ENCODE measurements at places on chromosomes 12 and 14.
A peak's percentile ranks its signal among the peaks of the same experiment; 100 is the strongest.

- DNase-seq: peak; percentile 30
Observed at GRCh38 chr12:81644503-81644902, 114.6 kb downstream of the PPFIA2 start.

- DNase-seq: no peak
Observed at GRCh38 chr14:100294963-100295330, 11.3 kb downstream of the SLC25A29 start.

GRCh38 chr12:4477129-4477528, 31.5 kb upstream of the FGF6 start:
- no peak for DNase-seq

DNA sequence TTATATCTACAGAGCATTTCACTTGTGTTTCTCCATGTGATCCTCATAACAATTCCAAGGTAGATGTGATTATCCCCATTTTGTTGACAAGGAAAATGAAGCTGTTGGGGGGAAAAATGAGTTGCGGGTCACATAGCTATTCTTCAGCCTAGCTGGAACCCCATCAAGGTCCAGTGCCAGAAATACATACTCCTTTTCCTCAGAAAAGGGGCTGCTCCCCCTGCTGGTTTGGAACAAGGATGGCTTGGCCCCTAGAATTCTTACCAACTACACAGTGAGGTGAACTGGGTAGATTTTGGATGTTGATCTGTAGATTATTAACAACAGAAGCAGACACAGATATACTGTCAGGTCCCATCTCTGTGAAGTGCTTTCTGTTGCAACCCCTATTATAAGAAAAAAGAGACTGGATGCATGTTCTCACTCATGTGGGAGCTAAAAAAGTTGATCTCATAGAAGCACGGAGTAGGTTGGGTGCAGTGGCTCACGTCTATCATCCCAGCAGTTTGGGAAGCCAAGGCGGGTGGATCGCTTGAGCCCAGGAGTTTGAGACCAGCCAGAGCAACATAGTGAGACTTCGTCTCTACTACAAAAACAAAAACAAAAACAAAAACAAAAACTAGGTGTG, 8.9 kb downstream of the IKZF4 start:
- DNase-seq: peak; percentile 74

DNA sequence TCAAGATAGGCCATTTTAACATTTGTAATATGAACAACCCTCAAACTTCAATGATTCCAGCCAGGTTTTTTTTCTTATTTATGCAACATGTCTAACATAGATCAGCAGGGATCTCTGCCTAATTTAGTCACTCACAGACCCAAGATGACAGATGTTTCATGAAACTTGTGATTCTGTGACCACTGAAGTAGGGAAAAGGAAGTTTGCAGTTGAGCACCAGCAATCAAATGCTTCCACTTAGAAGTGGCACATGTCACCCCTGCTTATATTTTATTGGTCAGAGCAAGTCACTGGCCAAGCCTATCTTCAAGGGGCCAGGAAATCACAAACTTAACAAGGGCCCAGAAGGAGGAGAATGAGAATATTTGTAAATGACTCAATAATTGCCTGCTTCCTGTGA, 150.6 kb downstream of the BCAT1 start:
- DNase-seq: no peak

DNA sequence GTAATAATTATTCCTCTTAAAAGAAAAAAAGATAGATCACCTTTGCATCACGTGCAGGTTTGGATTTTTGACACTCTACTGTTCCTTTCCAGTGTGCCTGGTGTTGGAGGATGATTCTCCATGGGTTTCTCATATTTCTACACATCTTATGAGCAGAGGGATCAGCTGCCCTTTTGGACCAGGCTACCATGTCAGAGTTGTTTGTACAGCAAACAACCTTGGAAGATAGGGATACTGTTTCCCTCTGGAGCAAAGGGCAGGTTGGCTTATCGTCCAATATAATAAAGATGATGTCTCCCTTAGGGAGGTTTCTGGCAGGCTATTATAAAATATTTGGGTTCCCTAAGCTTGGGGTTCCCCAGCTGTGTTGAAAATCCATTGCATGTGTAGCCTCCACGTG, 42.1 kb downstream of the DAO start:
- no peak for DNase-seq

DNA sequence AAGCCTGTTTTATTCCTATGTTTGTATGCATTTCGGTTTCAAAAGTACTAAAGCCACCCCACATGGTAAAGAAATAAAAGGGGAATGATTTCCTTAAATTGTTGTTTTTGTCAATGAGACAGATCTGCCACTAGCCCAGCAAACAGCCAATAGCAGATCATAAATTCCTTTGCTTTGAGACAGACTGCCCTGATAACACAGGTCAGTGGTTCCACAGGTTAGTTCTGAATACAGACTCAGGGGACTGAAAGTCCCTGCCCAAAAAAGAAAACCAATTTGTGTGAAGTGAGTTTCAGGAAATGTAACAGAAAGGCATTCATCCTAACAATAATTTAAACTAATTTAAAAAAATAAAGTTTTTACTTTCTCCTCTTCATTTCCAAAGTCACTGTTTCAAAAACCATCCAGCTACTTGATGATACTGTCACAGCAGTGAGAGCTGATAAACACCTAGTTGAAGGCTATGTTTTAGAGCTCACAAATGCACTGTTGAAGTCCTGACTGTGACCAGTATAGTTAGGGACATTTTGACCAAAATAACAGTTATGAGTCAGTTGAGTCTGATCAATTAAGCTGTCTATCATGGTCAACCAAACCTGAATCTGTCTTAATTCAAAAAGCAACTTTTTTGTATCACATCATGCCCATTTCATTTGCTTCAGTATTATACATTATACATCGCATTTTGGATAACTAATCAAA, 77.7 kb downstream of the LGR5 start:
- DNase-seq: no peak

GRCh38 chr12:96132819-96133218, 61.4 kb upstream of the ELK3 start:
- no peak for DNase-seq

- no peak for DNase-seq
Observed at GRCh38 chr12:24896171-24896570, 52.7 kb downstream of the BCAT1 start.

DNA sequence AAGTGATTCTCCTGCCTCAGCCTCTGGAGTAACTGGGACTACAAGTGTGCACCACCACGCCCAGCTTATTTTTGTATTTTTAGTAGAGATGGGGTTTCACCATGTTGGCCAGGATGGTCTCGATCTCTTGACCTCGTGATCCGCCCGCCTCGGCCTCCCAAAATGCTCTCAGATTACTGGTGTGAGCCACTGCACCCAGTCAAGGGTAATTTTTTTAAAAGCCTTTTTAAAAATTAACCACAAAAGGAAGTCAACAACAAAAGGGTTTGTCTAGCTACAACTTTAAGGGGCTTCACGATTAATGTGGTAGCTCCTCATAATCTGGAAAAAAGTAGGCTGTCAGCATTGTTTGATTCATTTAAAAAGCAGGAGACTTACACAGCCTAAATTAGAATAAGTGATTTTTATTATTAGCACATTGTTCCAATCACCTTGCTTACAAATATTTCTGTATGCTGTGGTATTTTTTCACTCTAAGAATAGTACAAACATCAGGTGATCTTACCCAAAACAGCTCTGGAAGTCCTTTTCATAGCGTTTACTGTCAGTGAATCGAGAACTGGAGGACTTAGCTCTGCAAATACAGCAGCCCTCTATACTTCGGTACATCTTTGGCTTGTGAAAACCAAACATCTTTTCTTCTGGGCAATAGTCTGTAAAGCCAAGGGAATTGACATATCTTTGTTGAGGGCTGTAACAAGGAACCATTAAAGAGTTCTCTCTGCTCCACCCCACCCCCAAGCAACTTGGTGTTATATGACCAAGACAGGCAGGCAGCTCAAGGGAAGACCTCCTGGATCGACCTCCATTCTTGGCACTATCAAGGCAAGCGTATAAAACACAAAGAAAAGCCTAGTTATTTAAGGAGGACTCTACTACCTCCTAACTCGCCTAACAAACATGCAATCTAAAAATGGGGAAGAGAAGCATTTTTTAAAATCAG, 28.1 kb downstream of the SINHCAF start:
- DNase-seq: no peak

- no peak for DNase-seq
Observed at GRCh38 chr12:107731366-107731765, 29.6 kb downstream of the PRDM4 start.

GRCh38 chr14:100711493-100711892, 15.2 kb upstream of the DLK1 start:
- DNase-seq: no peak

GRCh38 chr12:63036216-63036973, 101.4 kb upstream of the PPM1H start:
- no peak for DNase-seq

GRCh38 chr12:96989916-96990315, 82.9 kb downstream of the NEDD1 start:
- DNase-seq: no peak

GRCh38 chr14:55843718-55844403, 263.9 kb downstream of the KTN1 start:
- peak; percentile 24 for DNase-seq
